AG08396 (cell line): ENCODE measurements at places on chromosomes 12 and 14.

DNA sequence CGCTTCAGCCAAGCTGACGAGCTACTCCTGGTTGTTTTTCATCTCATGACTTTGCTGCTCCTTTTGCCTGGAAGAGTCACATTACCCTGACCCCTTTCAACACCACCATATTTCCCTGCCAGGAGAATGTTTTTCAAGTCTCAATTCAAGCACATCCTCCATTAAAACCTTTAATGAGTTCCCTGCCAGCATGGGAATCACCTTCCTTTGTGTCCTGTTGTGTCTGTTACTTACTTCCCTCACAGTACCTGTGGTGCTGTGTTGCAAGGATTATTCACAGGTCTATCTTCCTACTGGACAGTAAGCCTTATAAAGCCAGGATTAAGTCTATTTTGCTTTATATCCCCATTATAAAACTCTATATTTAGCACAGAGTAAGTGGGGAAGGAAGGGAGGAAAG lies 13.6 kb upstream of the SLC35F4 start:
- no peak for DNase-seq

DNA sequence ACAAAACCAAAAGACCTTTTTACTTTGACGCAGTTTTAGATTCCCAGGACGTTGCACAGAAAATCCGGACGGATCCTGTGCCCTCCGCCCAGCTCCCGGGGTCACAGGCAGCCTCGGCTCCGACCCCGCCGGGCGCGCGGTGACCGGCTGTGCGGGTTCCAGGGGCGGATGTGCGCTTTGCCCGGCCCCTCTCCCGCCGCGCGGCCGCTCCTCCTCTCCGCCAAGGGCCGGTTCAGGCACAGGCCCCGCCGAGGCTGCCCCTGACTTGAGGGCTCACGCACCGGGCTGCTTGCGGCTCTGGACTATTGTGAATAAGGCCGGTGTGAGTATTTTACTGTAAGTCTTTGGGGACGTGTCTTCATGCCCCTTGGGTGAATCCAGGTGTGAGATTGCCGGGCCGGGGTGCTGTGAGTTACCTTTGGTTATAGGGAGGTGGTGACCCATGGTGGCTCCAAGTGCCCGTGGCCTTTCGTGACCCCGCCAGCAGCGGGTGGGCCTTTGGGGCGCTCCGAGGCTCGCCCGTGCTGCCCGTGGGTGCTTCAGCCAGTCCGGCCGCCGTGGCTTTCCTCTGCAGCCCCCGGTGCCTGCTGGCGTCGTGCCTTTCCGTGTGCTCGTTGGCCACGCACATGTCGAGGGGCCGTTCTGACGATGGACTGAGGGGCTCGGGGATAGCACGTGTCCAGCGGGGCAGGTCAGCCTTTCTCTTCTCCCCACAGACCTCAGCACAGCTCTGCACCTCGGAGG lies 45.9 kb downstream of the NOC4L start:
- DNase-seq, result peak; percentile 67

GRCh38 chr14:92760524-92760805 lies 12.0 kb upstream of the LGMN start:
- DNase-seq, result no peak

GRCh38 chr14:61988240-61988639 lies 226.0 kb downstream of the SNAPC1 start:
- DNase-seq, result no peak

- DNase-seq, result no peak
Measured at GRCh38 chr12:118500299-118500698, 123.9 kb downstream of the SUDS3 start.

GRCh38 chr12:105228966-105229365 lies 7.0 kb downstream of the APPL2 start:
- no peak for DNase-seq

DNA sequence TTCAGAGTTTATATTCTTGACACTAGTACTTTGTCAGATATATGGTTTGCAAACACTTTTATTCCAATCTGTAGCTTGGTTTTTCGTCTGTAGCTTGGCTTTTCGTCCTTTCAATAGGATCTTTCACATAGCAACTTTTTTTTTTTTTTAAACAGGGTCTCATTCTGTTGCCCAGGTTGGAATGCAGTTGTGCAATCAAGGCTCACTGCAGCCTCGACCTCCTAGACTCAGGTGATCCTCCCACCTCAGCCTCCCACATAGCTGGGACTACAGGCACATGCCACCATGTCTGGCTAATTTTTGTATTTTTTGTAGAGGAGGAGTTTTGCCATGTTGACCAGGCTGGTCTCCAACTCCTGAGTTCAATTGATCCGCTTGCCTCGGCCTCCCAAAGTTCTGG lies 460.4 kb upstream of the SOX5 start:
- no peak for DNase-seq

GRCh38 chr12:2324387-2324786 lies 271.6 kb downstream of the CACNA1C start:
- no peak for DNase-seq

DNA sequence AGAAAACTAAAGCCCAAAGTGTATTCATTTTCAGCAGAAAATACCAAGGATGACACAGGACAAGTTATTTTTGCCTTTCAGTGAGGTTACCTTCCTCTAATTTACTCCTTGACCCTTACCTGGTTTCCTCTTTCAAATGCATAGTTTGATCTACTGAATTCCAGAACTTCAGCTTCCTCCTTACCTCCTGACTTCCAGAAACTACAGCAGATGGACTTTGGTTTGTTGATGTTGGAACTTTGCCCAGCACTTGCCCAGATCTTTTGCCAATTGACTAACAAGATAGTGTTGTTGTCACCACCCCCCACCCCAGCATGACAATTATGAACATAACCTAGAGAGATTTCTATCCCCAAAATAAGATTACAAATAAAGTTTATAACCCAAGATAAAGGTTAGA lies 63.2 kb downstream of the NAV3 start:
- DNase-seq, result no peak

DNA sequence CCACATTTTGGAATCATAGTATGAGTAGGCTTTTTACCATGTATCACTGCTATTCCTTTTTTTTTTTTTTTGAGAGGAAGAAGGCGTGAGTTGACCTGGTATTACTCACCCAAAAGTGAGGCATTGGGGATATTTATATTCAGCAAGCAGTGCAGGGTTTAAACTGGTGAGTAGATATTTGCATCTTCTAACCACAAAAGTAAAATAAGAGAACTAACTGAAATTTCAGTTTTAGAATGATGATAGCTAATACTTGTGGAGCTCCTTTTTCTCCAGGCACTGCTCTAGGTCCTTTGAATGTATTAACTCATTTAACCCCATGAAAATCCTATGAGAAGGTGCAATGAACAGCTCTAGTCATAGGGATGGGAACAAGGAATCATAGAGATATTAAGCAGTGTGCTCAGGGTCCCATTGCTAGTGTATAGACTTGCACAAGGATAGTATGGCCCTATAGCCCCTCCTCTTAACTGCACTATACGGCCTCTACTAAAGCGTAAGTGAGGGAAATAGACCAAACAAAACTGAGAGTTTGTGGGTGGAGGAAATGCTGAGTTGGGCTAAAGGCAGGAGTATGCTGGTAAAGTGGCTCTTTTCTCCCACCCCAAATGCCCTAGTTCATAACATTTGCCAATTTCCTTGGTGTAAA lies 104.3 kb upstream of the MAX start:
- peak; percentile 52 for DNase-seq

DNA sequence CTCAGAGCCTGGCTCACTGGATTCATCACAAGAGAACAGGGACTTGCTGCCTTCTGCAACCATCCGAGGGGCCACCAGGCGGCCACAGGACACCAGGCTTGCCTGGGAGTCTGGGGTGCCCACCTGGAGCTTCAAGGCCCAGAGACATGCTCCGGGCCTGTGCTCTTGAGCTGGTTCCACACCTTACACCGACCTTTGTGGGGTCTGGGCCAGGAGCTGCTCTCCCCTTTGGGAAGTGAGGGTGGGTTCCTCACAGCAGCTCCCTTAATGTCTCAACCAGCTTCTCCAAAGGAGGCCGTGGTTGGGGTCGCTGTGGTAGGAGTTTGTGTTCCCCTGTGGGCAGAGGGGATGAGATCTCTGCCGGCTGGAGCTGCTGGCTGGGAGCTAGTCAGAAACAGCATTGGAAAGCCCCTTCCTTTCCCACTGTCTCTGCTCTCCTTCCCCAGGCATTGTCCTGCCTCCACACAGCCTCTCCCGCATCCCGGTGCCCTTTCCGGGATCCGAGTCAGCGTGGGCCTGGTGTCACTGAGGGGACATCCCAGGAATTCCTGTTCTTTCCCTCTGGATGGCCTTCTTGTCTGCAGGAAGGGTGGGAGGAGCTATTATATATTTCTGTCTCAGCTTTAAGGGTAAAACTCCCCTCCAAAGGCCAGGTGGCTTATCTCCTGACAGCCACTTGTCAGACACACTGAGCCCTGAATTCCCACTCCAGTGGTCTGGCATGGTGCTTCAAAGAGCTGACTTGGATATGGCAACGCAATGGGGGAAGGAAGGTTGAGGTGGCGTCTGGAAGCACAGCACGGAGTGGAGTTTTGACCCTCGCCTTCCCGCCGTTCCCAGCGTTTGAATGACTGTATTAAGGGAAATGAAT lies 5.1 kb upstream of the PAPLN start:
- peak; percentile 25 for DNase-seq

- DNase-seq, result no peak
Measured at GRCh38 chr14:36022765-36023410, 153.6 kb downstream of the PTCSC3 start.

GRCh38 chr12:91397866-91398532 lies 215.4 kb upstream of the DCN start:
- DNase-seq, result no peak

GRCh38 chr12:110316861-110317260 lies 35.8 kb downstream of the ATP2A2 start:
- no peak for DNase-seq
